ENCODE measurements at places on chromosomes 3 and 15.
A peak's percentile ranks its signal among the peaks of the same experiment; 100 is the strongest.

GRCh38 chr3:170465955-170466354, 47.3 kb downstream of the CLDN11 start:
- DNase-seq = no peak

DNA sequence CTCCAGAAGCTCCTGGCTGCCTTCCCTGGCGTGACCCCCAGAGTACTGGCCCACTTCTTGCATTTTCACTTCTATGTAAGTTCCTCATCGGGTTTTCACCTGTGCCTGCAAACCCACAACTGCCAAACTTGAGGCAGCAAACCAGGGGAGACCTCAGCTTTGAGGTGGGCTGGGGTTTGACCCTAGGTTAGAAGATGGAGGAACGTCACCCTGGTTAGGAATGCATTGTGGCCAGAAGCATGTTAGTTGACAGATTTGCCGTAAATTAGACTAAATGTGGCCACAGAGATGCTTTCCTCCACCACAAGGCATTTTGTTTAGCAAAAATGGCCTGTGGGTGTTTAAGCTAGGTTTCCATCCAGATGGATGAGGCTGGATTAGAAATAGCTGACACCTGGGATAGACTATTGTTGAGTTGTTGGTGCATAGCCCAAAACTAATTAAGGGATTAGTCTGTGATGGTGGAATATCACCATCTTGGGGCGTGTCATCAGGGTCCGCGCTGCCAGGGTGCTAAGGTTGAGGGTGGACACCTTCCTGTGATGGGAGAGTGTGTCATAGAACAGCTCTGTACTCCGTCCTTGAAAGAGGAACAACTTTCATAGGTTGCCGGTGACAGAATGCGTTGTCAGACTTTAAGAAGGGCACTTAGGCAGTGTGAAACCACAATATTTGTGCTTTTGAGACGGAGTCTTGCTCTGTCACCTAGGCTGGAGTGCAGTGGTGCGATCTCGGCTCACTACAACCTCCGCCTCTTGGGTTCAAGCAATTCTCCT, 3.6 kb downstream of the NISCH start:
- DNase-seq = no peak

GRCh38 chr3:111601810-111602209, 6.7 kb upstream of the ZBED2 start:
- DNase-seq = no peak

DNA sequence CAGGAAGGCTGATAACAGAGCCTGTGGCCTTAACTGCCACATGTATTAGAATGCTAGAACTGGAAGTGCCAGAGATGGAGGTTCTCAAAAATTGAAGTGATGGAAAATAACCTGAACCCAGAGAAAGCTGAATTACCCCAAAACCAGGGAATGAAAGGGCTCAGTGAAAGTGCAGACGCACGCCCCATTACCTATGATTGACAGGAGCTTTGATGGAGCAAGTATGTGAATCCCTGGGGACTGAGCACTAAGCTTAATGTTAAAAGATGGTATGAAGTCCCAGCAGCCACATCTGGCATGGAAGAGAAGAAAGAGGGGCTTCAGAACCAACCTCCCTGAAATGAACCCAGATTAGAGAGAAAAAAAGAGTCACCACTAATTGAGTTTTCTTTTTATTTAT, 118.4 kb upstream of the FHIT start:
- DNase-seq = no peak

- DNase-seq = peak; percentile 54
Measured at GRCh38 chr15:73704869-73705645, 20.9 kb downstream of the CD276 start.

GRCh38 chr15:66704803-66705153, 2.7 kb downstream of the SMAD6 start:
- DNase-seq = no peak

GRCh38 chr3:16382845-16383244, 117.8 kb downstream of the OXNAD1 start:
- DNase-seq = no peak

- no peak for DNase-seq
Measured at GRCh38 chr3:46098319-46098761, 71.1 kb upstream of the XCR1 start.

GRCh38 chr15:75361361-75361988, 6.9 kb downstream of the MAN2C1 start:
- no peak for DNase-seq

GRCh38 chr3:111797171-111797615, 61.9 kb upstream of the PHLDB2 start:
- no peak for DNase-seq

DNA sequence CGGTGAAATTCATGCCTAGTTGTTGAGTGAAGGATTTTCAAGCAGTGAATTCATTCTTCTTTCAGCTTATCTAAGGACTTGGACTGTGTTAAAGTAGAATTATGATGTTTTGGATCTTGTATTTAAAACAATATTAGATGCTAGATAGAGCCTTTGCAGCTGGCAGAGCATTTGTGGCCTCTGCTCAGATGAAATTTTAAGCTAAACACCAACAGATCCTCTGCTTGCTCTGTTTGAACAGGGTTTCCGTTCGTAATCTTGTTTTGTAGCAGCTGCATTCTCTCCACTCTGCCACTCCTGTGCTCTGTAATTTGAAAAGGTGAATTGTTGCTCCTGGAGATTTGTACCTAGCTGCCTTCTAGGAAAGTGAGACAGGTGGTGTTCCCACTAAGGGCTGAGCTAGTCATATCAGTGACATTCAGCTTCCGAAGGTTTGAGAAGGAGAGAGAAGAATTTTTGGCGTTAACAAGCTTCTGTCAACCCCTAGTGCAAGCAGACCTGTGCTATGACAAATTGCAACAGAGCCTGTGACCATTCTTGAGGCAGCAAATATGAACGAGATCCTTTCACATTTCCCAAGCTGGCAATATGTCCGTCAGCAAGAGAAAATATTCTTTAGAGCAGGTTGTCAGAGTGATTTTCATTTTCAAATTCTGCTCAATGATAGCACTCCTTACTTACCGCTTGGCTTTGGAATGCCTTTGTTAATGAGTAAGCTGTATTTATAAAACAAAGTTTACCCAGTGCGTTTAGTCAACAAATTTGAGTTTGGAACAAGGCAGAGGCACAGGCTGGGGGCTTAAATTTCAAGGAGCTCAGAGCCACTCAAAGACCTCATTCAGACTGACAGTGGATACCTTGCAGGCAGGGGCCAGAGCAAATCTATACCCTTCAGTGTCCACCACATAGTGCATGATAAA, 5.3 kb downstream of the CHST2 start:
- DNase-seq = no peak

GRCh38 chr3:31748933-31749295, 216.2 kb downstream of the STT3B start:
- no peak for DNase-seq

DNA sequence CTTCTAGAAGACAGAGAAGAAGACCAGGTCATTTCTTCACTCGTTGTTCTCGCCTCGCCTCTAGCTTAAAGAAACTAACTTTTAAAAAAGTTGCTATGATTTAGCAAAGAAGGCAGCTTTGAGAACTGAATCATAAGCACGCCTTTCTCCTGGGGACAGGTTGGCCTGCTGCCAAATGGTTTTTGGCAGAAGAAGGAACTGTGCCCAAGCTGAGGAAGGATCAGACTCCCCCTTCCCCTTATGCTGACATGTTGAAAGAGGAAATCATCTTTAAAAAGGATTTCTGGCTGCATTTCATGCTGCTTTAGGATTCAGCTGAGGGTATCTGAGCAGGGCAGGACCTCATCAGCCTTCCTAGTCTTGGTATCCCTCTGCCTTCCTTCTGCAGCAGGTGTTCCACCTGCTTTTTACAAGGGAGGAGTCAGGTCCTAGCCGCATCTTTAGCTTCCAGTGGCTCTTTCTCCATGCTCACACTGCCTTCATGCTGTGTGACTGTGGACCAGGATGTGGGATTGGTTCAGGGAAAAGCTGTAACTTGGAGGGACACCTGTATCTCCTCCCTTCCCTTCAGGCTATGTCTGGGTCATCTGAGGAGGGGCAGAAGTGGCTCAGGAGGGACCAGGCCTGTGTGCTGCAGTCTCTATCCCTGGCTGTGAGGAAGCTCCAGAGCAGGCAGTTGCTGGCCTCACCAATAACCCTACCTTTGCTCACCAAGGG, 34.1 kb upstream of the HACD2 start:
- no peak for DNase-seq

GRCh38 chr3:140250945-140251344, 316.0 kb downstream of the CLSTN2 start:
- DNase-seq = no peak

DNA sequence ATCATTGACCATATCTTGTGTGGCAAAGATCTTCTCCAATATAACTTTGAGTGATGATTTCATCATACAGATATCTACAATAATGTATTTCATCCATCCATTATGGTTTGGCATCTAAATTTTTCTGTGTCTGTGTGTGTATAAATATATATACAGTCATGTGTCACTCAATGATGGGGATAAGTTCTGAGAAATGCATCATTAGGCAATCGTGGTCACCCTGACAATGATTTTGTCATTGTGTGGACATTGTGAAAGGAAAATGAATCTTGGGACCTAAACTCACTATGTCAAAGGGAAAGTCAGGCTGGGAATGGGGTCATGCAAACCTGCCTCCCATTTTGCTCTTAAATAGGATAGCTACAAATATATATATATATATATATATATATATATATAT, 12.4 kb downstream of the CFAP161 start:
- no peak for DNase-seq

DNA sequence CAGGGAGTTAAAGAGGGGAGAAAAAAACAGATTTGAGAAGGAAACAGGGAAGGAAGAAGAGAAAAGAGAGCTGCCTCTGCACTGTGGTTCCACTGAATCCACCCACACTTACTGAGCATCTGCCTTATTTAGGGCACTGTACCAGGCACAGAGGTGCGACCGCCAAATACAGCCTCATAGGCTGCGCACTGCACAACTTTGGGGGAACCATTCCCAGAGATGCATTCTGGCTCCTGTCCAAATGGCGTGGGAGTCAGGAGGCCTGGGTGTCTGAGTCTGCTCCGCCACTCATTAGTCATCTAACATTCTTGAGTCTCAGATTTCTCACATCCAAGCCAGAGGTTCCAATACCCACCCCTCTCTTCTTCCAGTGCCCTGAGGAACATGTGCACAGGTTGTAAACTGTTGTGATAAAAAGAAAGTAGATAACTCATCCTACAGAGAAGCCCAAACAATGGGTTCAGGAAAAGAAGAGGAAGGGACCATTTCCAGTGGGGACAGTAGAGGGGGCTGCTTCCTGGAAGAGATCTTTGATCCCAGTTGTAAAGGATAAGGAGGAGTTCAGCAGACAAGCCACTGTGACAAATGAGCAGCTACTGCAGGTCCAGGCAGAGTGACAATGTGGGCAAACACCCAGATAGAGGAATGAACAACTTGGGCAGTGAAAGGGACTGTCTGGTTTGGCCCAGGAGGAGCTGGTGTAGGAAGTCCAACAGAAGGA, 254.6 kb downstream of the UACA start:
- no peak for DNase-seq

GRCh38 chr3:149657926-149658743, at the start of gene WWTR1:
TSS of gene WWTR1 (minus strand) at chr3:149658025. CDS start at chr3:149657306, 719 bp downstream.
- peak; percentile 79 for DNase-seq

- DNase-seq = peak; percentile 35
Measured at GRCh38 chr3:111087924-111088469, 16.4 kb downstream of the NECTIN3 start.

GRCh38 chr3:184485906-184486305, 75.7 kb upstream of the EPHB3 start:
- no peak for DNase-seq

- no peak for DNase-seq
Measured at GRCh38 chr15:87557881-87558280, 698.7 kb downstream of the NTRK3 start.

- no peak for DNase-seq
Measured at GRCh38 chr3:139281096-139281495, 62.7 kb upstream of the MRPS22 start.

GRCh38 chr3:178583963-178584575, 47.8 kb downstream of the KCNMB2 start:
- no peak for DNase-seq

DNA sequence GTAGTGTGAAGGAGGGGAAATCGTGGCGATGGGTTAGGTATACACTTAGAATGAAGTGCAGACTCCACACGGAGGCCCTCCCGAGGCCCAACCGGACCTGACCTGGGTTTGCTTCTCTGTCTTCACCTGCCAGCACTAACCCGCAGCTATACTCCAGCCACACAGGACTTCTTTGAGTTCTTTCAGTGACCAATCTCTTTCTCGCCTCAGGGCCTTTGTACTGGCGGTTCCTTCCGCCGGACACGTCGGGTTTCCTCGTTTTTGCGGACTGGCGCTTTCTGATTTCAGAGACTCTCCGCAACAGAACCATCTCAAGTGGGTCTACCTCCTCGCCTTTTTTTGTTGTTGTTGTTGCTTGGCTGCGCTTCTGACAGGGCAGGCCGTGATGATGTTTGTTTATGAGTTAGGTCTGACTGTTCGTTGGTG, at the start of gene NEIL1:
Gene NEIL1 (plus strand): TSS at position 244 of the 426 bp plus-strand sequence. CDS start 1,867 bp downstream, outside the sequence.
- DNase-seq = no peak

DNA sequence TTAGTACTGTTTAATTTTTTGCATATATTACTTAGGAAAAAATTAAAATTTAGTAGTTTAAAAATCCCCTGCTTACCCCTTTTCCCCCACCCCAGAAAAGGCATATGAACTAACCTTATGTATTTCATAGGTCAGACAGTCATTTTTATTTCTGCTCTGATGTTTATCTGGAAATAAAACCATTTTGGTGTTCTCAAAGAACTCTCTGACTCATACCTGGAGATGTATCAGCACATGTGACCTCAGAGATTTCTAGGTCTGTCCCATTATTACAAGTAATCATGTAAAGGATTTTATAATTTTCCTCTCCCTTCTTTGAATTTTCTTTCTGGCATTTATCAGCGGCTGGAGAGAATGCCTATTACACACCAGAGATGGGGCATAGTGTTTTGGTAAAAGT, 14.1 kb upstream of the CCR8 start:
- DNase-seq = no peak

- no peak for DNase-seq
Measured at GRCh38 chr15:32982001-32982400, 212.5 kb downstream of the FMN1 start.

DNA sequence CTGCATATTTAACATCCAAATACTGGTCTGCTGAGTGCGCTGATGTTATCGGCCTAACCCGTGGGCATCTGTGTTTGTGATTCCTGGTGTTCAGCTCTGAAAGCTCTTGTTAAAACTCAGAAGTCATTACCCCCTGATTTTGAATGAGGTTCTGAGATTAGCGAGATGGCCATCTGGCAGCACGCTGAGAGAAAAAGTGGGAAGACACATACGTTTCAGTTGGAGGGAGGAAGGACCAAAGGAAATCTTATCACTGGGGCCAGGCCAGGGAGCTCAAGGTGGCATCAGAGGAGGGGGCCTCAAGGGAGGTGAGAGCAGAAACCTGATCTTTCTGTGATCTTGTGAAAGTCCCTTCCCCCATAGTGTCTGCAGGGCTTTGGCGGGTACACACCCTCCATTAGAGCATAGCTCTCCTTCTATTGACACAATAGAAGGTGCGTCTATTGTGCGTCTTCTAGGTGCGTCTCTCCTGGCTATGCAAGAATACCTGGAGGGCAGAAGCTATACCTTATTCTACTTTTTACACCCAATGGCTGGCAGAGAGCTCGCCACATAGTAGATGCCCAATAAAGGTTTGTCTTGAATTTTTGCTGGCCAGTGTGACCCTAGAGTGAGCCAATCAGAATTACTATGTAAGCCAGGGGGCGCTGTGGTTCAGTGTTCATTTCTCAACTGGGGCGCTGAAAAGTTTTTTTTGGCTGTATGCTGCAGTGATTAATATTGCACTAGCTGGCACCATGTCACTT, 182.4 kb downstream of the SHQ1 start:
- peak; percentile 43 for DNase-seq

- DNase-seq = no peak
Measured at GRCh38 chr15:80615783-80616391, 79.2 kb upstream of the ABHD17C start.

Measured in iPS DF 6.9 (cell line).